Epithelial cell of esophagus (primary cell): ENCODE measurements at places on chromosomes 4 and X.

- peak; percentile 26 for DNase-seq
Observed at GRCh38 chrX:3136161-3136961, 95.1 kb downstream of the ARSF start.

GRCh38 chr4:130028552-130028951, 932.6 kb downstream of the C4orf33 start:
- no peak for DNase-seq

GRCh38 chr4:5463936-5464650, 244.3 kb downstream of the EVC2 start:
- no peak for DNase-seq

GRCh38 chr4:111722213-111722720, 423.0 kb upstream of the FAM241A start:
- DNase-seq = no peak

DNA sequence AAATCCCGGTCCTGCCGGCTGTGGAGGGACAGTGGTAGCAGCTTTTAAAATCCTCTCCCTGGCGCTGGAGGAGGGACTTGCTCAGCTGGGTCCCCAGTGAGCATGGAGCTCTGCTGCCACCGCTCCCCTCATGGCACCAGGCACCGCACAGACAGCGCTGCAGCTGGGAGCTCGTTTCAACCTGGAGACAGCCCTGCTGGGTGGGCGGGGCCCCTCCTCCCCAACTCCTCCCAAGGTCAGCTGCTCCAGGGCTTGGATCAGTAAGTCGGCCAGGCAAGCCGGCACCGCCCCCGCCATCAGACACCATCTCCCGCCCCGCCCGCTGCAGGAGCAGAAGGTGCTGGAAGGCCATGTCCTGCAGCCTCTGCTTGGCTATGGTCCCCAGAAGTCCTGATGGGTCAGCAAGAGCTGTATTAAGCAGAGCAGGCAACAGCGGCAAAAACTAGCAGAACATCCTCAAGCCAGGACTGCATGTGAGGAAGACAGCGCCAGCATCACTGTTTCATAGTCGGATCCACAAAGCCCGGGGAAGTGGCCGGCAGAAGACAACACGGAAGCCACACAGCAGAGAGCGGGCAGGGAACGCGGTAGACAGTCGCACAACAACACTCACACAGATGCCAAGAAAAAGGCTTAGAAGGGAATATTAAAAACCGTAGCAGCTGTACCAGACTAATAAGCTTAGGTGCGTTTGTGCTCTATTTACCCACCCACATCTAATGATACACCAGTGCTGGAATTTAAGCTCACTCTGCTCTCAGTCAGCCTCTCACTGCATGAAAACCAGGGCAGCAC, 16.2 kb downstream of the ZFYVE28 start:
- DNase-seq = peak; percentile 55

DNA sequence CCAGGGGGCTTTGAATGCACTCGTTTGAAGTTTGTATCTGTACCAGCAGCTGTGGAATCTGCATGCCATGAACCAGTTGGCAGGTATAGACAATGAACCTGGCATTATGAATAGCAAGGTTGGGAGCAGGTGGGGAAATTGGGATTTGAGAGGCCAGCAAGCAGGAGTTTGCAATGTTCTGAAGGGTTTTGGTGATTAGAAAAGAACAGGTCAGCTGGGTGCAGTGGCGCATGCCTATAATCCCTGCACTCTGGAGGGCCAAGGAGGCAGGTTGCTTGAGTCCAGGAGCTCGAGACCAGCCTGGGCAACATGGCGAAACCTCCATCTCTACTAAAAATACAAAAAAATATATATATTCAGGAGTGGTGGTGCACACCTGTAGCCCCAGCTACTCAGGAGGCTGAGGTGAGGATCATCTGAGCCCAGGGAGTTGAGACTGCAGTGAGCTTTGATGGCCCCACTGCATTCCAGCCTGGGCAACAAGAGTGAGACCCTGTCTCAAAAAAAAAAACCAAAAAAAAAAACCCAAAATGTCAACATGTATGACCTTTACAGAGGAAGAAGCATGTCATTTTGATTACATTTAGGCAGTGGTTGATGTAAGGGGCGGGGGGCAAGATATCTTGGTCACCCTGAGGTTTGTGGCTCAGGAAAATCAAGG, 63.9 kb downstream of the TSC22D3 start:
- DNase-seq = no peak

DNA sequence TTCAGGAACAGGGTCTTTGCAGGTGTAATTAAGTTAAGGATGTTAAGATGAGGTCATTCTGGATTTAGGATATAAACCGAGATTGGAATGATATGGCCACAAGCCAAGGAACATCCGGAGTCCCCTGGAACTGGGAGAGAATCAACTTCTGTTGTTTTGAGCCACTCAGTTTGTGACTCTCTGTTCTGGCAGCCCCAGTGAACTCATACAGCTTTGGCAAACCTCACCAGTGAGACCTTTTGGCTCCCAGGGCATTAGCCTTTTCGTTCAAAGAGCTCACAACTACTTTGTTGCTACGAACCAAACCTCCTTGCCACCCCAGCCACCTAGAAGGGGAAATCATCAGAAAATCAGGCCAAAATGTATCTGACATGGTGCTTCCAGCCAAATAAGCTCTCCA, 80.4 kb downstream of the MTMR1 start:
- no peak for DNase-seq

- no peak for DNase-seq
Observed at GRCh38 chr4:89056292-89056952, 563 bp downstream of the FAM13A start.

GRCh38 chr4:54882616-54883015, 224.9 kb downstream of the KIT start:
- peak; percentile 22 for DNase-seq

DNA sequence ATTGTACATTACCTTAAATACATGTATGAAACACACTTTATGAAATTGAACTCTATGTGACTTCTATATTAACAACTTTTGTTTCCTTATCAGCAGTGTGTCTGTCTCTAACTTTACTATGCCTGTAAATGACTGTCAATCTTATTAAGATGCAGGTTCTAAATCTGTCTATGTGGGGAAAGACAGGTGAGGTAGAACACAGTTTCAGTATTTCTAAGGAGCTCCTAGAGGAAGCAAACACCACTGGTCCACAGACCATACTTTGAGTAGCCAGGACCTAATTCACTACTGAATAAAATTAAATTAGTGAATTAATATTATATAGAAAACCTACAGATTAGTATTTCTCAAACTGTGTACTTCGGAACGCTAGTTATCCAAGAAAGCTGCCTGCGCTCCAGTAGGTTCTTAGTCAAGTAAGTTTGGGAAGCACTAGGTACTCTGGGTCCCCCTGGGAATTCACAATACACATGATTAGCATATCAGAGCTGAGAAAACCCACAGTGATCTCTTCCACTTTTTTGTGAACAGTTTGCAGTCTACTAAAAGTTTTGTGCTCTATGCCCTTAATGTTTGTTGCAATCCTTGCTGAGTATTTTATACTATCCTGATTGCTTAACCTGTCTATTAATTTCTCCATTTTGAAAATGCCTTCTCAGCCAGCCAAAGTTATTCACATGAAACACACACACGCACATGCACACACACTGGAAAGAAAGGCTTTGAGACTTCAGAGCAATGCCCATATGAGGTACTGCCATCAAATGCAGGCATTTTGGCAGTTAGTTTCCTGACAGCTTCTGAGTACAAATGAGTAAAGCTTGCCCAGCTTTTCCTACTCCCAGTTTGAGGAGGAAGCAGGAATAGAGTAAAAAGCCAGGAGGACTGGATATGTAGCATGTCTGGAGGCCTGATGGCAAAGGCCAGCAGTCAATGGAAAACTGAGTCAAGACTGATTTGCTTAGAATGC, 133.6 kb upstream of the CPEB2 start:
- DNase-seq = no peak

DNA sequence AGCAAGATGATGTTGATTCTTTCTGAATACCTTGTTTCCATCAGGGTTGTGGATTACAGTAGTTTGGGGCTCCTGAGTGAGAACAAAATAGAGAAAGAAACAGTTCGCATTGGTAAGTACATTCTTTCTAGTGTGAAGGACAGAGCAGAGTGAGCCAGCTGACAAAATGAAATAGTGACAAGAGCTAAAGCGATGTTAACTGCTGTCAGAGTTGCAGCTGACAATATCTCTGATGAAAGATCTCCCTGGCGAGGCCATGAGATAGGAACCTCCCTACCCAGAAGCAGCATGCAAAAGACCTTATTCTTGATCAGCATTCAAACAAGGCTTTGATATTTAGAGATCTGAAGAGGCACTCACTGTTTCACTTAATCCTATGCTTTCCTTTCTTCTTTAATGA, 258.6 kb downstream of the CAMK2D start:
- DNase-seq = no peak

GRCh38 chr4:80500613-80501012, 165.1 kb downstream of the CFAP299 start:
- no peak for DNase-seq

DNA sequence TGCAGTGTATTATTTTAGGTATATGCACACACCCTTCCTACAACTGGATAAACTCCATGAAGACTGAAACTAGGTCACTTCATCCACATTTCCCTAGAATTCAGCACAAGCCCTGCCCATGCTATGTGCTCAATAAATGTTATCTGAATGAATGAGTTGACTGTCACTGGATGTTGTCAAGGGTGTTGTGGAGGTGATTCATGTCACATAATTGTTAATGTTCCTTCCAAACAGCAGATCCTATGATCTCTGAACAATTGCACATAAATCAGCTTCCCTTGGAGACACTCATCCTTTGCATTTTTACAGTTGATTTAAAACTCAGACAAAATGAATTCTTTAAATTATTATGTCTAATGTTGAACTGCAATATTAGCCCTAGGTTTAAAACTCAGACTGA, 154.7 kb downstream of the TSPAN5 start:
- DNase-seq = no peak

- no peak for DNase-seq
Observed at GRCh38 chr4:188275686-188276085, 136.4 kb downstream of the TRIML1 start.

DNA sequence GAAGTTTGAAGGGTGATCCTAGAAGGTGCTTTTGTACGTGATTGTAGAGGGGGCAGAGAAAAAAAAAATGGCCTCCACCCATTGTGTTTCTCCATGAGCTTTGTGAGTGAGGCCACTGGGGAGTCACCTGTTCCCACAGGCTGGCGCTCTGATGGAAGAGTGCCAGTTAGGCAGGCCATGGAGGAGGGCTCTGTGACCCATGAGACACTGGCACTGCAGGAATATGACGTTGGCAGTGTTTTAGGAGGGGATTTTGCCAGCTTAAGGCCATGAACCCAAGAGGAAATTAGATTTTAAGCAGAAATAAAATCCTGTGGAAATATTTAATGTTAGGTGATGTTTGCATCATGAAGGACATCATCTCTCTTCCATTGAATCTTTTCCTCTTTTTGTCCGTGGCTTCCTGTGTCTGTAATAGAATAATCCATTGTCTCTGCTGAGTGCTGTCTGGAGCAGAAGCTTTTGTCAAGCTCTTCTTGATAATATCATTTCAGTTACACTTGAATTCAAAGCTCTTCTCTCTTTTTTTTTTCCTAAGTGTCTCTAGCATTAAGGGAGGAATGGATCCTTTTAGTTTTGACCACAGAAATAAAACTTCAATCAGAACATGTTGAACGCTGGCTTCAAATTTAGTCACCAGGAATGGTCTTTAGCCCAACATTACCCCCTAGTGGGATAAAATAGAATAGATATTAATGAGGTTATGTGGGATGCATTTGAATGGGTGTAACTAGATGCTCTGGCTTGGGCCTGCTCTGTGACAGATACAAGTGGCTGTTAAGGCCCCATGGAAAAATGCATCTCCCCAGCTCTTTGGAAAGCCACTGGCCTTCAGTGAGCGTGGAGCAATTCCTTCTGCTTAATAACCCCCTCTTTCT, 41.0 kb upstream of the UCP1 start:
- DNase-seq = peak; percentile 48

- peak; percentile 92 for DNase-seq
Observed at GRCh38 chr4:113476800-113477199, 284.7 kb downstream of the CAMK2D start.

DNA sequence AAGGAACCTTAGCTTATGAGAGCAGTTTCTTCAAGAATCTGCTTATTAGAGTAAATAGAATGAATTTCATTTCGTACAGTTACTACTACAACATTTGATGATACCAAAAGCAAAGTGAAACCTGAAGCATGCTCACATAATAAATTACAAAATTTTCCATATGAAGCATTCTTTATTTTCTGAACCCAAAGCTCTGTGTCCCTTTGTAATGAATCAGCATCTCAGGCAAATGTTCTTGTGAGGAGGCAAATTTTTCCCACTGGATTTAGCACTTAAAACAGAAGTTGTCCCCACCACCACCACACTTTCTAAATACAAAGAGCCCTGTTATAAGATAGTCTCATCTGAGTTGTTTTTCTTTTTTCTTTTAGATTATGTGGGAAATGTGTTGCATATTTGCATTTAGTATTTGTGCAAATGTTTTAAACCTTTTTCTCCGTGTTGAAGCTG, 70.7 kb upstream of the NFKB1 start:
- peak; percentile 21 for DNase-seq

GRCh38 chr4:53921856-53922255, 142.5 kb downstream of the CHIC2 start:
- no peak for DNase-seq

DNA sequence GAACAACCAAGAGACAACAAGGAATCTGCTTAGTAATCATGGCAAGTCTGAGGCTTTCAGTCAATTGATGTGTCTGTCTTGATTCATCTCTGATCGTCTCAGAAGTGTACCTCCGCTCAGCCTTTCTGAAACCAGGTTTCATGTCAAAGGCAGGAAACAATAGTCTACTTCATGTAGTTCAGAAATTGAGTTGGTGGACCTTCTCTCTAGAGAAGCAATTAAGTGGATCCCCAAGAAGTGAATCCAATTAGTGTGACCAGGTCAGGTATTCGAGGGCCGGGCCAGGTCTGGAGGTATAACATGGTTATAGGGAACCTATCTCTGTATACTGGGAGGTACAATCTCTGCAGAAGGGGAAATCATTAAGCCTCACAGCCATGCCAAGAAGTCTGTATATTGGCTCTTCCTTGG, 32.0 kb downstream of the DAPP1 start:
- no peak for DNase-seq

DNA sequence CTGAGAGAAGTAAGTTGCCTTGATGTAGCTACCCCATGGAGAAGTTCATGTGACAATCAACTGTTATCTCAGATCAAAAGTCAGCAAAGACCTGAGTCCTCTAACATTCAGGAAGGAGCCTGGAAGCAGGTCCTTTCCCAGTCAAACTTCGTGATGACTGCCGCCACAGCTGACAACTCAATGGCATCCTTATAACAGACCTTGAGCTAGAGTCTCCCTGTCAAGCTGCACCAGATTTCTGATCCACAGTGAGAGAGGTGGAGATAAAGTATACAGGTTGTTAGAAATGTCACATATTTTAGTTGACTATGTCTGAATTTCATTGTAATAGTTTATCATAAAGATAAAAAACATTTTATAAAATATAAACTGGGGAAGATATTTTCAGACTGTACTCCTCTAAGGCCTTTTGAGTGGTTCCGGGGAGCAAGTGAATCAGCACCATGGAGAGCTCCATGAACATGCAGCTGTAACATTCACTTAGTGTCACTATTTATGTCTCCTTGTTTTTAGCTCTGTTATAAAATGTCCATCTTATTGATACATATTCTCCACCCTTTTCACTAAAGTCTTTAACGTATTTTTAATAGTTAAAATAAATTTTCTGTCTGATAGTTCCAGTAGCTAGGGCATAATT, 1653.5 kb upstream of the AGA start:
- DNase-seq = peak; percentile 74

GRCh38 chr4:126738527-126738923, 894.2 kb upstream of the INTU start:
- peak; percentile 6 for DNase-seq
